ENCODE measurements at places on chromosomes 11 and 22. TPM values are rescaled to one million over a fixed set of nuclear protein-coding genes. Genes with fewer than 3 reads are reported as not detected.
A peak's percentile ranks its signal among the peaks of the same experiment; 100 is the strongest.

- no peak for DNase-seq
These were observed 11.2 kb upstream of the BIRC3 start for GRCh38 chr11:102306048-102306597.

- DNase-seq = peak; percentile 68
These were observed 25.1 kb downstream of the KCNQ1OT1 start for GRCh38 chr11:2674658-2675131.

DNA sequence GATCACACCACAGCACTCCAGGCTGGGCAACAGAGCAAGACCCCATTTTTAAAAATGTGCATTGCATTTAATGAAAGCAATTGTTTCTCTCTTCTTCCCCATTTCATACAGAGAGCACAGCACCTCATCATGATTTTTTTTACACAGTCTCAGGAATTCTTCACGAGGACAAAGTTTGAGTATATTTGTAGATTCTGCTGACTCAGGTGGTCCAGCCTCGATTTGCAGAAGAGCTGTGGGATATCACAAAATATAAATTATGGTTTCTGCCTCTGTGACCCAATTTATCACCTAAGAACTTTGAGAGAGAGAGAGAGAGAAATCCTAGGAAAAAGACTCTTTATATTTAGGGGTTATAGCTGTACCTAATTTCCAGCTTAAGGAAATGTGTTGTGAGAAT is 19.8 kb downstream of the CASP5 start:
- no peak for DNase-seq

GRCh38 chr11:112524798-112525197 is 264.1 kb upstream of the PLET1 start:
- no peak for DNase-seq

Gene SLC25A22
- total RNA-seq = 16.0 TPM

DNA sequence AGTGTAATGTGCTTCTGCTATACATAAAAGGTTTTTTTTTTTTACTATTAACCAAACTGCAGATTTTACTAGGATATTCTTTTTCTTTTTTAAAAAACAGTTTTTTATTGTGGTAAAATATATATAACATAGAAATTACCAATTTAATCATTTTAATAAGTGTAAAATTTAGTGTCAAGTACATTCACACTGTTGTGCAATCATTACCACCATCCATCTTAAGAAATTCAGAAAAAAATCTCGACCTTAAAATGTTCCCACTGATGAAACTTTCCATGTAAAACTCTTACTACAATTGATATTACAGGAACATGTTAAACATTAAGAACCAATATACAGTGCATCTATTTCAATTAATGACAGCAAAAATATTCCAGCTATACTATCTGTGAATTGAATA is 244.8 kb upstream of the FAT3 start:
- no peak for DNase-seq

Gene EFCAB6
- total RNA-seq = 1.1 TPM

Gene OR52A5
- not detected for total RNA-seq

DNA sequence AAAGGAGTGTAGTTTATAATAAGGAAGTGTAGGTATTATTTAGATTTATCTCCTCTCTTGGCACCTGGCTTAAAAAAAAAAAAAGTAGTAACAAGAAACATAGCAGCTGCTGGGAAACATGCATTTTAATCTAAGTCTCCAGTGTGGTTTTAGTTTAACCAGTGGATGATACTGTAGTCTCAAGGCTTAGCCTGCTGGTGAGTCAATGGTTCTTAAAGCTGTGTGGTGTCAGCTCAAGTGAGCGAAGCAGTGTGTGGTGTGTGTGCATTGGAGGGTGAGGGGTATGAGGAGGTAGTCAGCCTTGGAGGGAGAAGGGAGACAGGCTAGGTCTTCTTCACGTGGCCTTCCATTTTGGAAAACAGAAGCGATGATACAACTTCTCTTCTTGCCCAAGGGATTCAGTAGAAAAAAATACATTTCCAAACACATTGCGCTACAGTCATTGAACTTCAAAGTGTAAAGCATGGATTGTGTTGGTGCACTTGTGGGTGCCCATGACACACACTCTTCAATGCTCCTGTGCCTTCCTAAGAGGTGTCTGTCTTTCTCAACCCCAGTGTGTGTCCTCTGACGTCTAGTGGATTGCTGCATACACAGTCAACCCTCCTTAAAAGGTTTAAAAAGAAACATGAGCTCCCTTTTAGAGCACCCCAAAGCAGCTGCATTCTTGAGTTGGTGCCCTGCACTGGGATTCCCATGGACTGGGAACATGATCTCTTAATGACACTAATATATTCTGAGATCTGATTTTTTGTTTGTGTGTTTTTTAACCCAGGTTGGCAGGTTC is 40.1 kb downstream of the ZBTB16 start:
- DNase-seq = no peak

Gene ANKK1
- total RNA-seq = not detected

Data from chondrocyte (in vitro differentiated cells).